CD4-positive, alpha-beta T cell treated with Interleukin-17A for 4 hours (primary cell): ENCODE measurements at places on chromosomes 16 and 17.

DNA sequence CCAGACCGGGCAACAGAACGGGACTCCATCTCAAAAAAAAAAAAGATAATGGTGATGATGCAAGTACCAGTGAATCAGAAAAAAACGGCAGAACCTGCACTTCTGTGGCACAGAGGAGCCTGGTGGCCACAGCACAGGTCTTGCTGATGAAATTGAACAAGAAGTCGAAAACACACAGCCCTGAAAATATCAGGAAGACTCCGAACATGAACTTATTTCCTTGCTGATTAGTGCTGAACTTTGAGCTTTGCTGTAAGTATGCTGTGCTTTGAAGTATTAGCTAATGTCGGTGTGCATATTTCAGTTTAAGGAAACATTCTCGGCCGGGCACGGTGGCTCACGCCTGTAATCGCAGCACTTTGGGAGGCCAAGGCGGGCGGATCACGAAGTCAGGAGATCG lies 10.9 kb upstream of the MYO15B start:
- no peak for DNase-seq

- DNase-seq: peak; percentile 14
These were observed 135.1 kb upstream of the CORO6 start for GRCh38 chr17:29757788-29758187.

GRCh38 chr16:86171329-86171728 lies 272.4 kb downstream of the IRF8 start:
- DNase-seq: no peak

DNA sequence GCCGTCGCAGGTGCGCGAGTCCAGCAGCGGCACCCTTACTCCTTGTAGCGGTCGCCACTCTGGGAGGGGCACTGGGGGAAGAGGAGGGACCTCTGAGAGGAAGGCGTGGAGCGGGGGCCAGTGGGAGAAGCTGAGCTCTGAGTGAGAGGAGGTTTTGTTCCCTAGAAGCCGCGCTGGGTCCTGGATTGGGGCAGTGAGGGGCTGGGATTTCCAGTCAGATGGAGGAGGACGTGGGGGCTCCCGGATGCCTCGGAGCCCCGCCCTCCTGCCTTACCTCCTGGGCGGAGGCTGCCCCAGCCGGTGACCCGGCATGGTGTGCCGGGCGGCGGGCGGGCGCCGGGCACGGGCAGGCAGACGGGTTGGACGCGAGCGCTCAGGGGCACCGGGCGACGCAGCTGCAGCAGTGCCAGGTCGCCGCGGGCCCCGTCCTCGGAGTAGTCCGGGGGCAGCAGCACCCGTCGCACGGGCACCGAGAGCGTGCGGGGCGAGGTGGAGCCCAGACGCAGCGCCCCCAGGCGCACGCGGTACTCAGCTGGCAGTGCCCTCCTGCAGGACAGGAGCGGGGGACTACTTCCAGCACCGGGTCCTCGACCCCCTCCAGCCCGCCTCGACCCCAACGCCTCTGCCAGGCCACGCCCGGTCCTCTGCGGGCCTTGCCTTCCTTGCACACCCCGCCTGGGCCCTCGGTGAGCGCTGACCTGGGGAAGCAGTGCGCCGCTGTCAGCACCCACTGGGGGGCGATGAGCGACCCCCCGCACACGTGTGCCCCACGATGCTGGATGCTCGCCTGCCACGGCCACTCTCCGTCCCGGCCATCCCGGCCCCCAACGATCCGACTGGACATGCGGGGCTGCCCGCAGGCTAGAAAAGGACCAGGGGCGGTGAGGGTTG lies 2.0 kb downstream of the PRSS33 start:
- peak; percentile 54 for DNase-seq

GRCh38 chr17:49969134-49969759 lies at the start of gene DLX4:
TSS of gene DLX4 (plus strand) at chr17:49969190. CDS start at chr17:49969469, 279 bp downstream.
- DNase-seq: peak; percentile 38

- DNase-seq: no peak
These were observed 662 bp upstream of the TUBB3 start for GRCh38 chr16:89922477-89922883.

DNA sequence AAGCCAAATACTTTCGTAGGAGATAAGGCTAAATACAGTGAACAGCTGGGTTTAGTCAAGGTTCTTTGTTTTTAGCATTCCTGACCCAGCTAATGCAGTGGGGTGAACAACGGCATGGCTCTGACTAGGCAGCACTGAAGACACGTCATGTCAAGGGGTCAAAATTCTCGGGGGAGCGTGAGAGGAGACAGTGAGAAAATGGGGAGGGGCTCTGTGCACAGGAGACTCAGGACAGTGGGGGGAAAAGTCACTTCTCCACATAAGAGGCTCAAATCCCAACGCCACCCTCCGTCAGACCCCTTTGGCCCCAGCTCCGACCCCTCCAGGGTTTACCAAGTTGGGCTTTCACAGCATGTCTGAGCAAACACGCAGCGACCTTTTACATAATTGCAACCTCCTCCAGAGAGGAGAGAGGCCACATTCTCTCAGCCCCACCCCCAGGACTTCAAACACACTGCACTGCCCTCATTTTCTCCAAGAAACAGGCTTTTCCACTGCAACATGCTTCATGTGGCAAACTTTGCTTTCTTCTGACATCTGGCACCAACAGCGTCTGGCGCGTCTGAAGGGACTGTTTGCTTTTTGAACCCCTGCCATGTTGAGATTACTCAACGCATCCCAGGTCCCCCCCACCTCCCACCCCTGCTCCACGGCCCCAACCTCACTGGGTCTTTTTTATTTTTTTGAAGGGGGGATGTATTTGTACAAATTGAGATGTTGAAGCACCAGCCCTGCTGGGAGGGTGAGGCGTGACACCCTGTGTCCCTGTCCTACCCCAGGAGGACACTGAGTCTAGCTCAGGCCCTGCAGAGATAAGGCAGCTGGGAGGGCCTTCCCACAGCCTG lies 30.0 kb downstream of the AXIN2 start:
- DNase-seq: no peak

- peak; percentile 10 for DNase-seq
These were observed 46.8 kb downstream of the TMEM132E start for GRCh38 chr17:34626121-34626681.

DNA sequence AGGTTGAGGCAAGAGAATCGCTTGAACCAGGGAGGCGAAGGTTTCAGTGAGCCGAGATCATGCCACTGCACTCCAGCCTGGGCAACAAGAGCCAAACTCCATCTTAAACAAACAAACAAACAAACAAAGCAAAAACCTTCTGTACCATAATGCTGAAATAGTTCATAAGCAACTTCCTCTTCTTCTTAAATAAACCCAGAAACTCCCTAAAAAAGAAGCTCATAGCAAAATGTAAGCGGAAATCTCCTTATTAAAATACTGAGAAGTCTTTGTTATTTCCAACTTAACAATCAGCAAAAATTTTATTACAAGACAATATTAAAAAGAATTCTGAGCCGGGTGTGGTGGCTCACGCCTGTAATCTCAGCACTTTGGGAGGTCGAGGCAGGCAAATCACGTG lies 82.8 kb downstream of the FBXL20 start:
- DNase-seq: no peak

GRCh38 chr16:57888128-57888527 lies 82.8 kb downstream of the CNGB1 start:
- no peak for DNase-seq

- no peak for DNase-seq
These were observed 37.9 kb downstream of the GRIN2C start for GRCh38 chr17:74821655-74822334.

GRCh38 chr17:50130559-50131305 lies 772 bp upstream of the SAMD14 start:
- no peak for DNase-seq

GRCh38 chr17:50064253-50065001 lies 8.5 kb downstream of the ITGA3 start:
- DNase-seq: no peak

GRCh38 chr16:65024767-65025178 lies 97.1 kb downstream of the CDH11 start:
- no peak for DNase-seq

GRCh38 chr17:75181608-75182318 lies 996 bp downstream of the SUMO2 start:
- DNase-seq: peak; percentile 55

DNA sequence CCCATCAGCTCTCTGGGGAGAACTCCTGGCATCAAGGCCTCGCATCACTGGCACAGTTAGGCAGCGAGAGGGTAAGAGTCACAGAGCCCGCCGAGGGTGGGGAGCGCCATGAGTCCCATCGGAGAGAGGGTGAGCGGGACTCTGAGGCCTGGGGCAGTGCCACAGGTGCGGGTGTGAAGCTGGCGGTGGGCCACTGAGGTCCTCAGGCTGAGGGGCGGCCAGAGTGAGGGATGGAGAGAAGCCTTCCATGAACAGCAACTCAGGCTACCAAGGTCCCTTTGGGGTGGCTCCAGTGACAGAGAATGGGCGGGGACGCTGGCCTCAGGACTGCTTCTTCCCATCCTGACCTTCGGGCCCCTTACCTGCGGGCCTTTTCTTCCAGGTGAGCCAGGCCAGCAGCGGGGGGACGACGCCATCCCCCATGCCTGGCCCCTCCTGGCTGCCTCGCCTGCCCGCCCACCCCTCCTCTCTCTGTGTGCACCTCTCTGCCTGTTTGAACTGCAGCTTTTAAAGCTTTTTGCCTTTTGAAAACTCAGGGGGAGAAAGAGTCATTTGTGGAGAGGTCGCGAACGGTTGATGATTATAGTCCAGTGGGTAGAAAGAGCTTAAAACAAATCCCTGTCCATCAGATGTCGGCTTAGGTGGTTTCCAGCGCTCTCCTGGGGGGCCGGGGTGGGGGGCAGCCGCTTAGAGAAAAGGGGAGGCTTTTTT lies 149.3 kb upstream of the GSE1 start:
- DNase-seq: no peak

DNA sequence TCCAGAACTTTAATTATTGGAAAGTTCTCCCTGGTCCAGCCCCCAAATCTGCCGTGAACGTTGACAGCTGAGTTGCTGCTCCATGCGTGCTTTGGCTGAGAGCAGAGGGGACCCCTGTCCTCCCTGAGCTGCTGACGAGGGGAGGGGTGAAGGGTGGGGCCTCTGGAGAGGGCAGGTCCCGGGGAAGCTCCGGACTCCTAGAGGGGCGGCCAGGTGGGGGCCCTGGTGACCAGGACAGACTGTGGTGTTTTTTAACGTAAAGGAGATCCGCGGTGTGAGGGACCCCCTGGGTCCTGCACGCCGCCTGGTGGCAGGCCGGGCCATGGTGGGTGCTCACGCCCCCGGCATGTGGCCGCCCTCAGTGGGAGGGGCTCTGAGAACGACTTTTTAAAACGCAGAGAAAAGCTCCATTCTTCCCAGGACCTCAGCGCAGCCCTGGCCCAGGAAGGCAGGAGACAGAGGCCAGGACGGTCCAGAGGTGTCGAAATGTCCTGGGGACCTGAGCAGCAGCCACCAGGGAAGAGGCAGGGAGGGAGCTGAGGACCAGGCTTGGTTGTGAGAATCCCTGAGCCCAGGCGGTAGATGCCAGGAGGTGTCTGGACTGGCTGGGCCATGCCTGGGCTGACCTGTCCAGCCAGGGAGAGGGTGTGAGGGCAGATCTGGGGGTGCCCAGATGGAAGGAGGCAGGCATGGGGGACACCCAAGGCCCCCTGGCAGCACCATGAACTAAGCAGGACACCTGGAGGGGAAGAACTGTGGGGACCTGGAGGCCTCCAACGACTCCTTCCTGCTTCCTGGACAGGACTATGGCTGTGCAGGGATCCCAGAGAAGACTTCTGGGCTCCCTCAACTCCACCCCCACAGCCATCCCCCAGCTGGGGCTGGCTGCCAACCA lies at the start of gene MC1R:
MC1R (plus strand) TSS at position 410 of the 895 bp plus-strand sequence; CDS start at position 807, 397 bp downstream.
- DNase-seq: peak; percentile 33

GRCh38 chr16:22272870-22273650 lies 24.1 kb upstream of the POLR3E start:
- no peak for DNase-seq

- no peak for DNase-seq
These were observed 16.1 kb downstream of the KCNJ12 start for GRCh38 chr17:21392266-21392665.

DNA sequence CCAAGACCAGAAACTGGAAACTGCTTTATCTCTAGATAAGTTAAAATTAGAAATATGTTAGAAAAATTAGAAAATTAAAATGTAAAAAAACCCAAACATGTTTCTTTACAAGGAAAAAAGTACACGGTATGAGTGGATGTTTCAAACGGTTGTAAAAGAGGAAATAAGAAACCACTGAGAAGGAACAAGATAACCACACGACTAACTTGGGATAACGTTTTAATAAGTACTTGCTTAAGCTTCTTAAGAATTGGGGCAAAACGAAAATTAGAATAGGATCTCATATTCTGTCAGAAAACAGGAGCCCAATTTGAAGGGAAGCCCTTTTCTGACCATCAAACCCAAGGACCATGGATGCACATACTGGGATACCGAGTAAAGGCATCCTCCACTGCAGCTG lies 31.0 kb downstream of the MBTPS1 start:
- no peak for DNase-seq

- DNase-seq: no peak
These were observed 3.3 kb downstream of the BCAR1 start for GRCh38 chr16:75248142-75248535.

DNA sequence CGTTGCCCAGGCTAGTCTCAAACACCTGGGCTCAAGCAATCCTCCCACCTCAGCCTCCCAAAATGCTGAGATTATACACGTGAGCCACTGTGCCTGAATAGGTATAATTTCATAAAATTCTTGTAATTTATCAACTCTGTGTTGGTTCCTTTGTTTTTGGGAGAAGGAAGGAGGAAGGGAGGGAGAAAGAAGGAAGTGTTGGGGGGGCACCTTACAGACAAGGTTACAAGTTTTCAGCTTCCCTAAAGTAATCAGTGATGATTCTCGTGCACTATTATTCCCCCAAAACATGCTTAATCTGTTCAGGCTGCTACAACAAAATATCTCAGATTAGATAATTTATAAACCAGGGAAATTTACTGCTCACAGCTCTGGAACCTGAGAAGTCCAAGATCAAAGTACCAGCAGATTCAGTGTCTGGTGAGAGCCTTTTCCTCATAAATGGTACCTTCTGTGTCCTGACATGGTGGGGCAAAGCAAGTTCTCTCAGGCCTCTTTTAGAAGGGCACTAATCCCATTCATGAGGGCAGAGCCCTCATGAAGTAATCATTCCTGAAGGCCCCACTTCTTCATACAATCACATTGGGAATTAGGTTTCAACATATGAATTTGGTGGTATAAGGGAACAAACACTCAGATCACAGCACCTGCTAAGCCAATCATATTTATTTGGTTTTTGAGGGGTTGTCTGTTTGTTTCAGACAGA lies 28.1 kb downstream of the USP32 start:
- no peak for DNase-seq

DNA sequence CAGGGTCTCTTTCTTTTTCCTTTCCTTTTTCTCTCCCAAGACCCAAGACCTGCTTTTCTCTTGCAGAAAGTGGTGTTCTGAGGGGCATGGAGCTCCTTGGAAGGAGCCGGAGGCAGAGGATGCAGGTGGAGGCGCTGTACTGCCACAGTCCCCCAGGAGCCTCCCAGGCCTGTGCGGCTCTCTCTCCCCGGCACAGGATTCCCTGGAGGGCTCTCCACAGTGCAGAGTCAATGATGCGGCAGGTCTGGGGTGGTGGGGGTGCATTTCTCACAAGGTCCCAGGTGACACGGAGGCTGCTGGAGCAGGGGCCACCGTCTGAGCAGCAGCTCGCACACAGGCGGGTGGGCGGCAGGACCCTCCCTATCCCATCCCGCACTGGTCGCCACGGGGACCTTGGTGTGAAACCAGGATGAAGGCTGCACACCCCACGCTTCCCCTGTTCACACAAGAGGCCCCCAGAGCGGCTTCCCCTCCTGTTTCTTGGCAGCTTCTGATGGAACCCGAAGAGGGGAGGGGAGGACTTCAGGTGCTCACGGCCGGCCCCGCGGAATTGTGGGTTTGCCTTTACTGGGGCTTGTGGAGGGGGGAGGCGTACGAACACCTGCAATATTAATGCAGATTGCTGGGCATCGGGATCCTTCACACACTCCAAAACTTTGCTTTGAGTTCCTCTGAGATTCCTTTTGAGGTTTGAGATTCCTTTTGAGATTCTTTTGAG lies 186.9 kb downstream of the ENGASE start:
- DNase-seq: no peak

- no peak for DNase-seq
These were observed 493 bp upstream of the PDE6G start for GRCh38 chr17:81656835-81657234.
